Vagina (tissue), 2 donors: ENCODE measurements at places on chromosomes 5 and 9. TPM values are rescaled to one million over a fixed set of nuclear protein-coding genes. Genes with fewer than 3 reads are reported as not detected.
A peak's percentile ranks its signal among the peaks of the same experiment; 100 is the strongest.

IFNK gene
- not detected for total RNA-seq

LRRC19 gene
- total RNA-seq, result not detected

ADAMTS12 gene
- 7.6 TPM for total RNA-seq

GNA14 gene
- total RNA-seq, result 11.0 TPM

CCT5 gene
- 83.2 TPM for total RNA-seq

CDC14B gene
- 15.7 TPM for total RNA-seq

IL5 gene
- total RNA-seq, result not detected

TEK gene
- 12.5 TPM for total RNA-seq

MSMP gene
- total RNA-seq, result not detected

ZNF782 gene
- total RNA-seq, result 16.9 TPM

C5 gene
- 2.0 TPM for total RNA-seq

GRCh38 chr9:18824095-18824666, 208.8 kb downstream of the SAXO1 start:
- no peak for DNase-seq

GRCh38 chr9:35656348-35656747, 1.5 kb downstream of the RMRP start:
- DNase-seq, result no peak

DNA sequence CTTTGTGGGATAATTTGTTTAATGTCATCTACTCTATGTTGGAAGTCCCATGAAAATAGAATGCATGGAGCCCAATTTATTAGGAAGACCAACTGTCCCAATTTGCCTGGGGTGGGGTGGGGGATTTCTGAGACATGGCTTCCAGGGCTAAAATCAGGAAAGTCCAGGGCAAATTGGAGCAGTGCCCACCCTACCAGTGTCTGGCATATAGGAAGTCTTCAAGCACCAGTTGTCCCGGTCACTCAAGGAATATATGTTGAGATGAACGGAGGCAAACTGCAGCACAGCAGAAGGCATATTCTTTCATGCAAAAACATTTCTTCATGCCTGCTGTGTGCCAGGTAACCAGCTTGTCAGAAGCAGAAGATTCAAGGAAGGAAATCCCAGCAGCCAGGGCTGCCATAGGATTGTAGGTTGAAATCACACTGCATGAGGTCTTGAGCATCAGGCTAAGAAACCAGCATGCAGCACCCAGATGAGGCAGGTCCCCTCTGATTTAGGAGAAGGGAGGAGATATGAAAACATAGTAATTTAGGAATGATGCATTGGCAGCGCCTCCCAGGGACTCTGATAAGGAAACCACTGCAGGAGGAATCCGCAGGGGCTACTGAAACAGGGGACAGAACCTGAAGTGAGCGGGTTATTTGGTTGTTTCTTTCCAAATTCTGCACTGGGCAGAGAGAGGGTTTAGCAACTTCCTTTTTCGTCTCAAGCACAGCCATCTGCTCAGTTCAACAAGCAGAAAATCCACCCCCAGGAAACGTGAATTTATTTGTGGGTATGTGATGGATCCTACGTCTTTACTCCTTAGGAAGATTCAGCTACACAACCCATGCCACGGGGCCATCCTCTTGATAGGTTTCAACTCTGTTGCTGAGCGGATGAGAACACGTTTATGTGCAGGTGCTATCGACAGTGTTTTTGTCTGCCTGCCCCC, 112.6 kb upstream of the CPEB4 start:
- no peak for DNase-seq

DNA sequence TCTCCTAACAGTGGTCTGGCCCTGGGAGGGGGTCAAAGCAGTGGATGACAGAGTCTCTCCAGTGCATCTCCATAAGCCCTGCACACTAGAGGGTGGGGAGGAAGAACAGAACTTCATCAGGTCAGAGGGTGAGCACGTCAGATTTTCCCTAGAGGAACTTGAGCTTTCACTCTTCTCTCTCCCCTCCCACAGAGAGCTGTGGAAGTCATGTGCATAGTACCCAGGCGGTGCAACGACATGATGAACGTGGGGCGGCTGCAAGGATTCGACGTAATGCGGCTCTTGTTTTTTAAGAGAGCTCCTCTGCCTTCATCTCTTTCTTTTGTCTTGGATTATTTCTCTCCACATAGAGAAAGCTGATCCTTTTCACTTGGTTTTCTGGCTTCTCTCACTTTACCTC, 100.2 kb upstream of the OTULINL start:
- DNase-seq, result no peak

DNA sequence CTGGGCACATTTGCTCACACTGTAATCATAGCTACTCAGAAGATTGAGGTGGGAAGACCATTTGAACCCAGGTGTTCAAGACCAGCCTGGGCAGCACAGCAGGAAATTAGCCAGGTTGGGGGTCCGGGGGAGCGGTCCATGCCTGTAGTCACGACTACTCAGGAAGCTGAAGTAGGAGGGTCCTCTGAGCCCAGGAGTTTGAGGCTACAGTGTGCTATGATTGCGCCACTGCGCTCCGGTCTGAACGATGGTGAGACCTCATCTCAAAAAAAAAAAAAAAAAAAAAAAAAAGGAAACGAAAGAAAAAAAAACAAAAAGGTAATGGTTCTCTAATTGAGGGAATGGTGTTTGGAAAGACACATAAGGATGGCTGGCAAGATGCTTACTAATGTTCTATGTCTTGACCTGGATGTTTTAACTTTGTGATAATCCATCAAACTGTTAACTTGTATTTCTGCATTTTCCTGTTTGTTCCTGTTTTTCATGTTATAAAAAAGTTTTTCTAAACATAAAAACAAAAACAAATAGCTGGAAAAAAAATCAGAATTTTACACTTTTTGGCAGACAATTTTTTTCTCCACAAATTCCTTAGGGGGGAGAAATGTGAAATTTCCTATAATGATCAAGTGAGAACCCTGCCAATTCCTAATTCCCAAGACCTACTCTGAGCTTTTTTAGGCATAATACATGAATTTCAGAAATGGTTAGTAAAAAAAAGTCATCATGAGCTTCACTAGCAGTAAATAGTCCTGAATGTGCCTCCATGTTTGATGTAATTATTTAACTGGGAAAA, 96.9 kb downstream of the DENND1A start:
- no peak for DNase-seq

DNA sequence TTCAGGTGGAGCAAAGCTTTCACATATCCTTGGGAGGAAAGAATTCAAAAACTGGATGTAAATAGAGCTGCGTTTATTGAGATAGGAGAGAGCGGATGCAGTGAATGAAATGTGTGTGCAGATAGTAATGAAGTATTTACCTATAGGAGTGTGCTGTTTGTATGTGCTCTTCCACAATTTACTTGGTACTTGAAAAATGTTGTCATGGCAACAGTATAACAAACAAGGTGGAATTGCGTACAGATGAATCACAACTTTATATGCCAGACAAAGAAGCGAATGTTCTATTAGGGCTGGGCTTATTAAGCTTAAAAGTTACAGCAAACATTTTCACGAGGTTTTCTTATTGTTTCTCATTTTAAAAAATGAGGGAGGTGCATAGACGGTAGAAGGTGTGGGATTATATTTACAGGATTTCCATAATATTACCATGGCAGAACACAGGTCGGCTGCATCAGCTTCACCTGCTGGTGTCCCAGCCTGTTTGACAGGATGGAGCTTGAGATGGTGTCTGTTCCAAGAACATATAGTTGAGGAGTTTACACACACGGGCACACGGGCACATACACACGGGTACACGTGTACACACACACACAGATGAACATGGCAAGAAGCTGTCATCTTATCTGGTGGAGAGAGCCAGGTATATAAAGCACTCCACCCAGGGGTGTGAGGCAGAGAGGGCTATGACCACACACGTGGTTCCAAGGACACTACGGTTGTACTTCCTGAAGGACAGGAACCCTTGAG, 155.7 kb downstream of the RMI1 start:
- DNase-seq, result no peak

- no peak for DNase-seq
These were observed 18.0 kb downstream of the LHX2 start for GRCh38 chr9:124029617-124030016.

DNA sequence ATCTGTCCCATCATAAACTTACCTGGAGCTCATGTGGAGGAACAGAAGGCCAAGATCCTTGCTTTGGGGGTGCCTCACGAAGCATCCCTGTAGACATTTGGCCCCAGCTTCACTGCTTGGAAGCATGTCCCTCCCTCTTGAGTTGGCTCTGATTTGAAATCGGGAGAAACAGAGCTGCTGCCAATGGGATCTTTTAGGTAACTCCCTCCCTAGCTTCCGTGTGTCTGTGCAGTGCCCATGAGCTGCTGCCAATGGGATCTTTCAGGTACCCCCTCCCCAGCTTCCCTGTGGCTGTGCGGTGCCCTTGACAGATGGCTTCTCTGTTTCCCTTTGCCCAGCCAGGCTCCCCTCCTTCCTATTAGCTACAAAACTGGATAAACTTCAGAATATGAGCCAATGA, 178.0 kb downstream of the NR3C1 start:
- no peak for DNase-seq

GRCh38 chr9:137807721-137808703, 69.6 kb upstream of the CACNA1B start:
- no peak for DNase-seq

DNA sequence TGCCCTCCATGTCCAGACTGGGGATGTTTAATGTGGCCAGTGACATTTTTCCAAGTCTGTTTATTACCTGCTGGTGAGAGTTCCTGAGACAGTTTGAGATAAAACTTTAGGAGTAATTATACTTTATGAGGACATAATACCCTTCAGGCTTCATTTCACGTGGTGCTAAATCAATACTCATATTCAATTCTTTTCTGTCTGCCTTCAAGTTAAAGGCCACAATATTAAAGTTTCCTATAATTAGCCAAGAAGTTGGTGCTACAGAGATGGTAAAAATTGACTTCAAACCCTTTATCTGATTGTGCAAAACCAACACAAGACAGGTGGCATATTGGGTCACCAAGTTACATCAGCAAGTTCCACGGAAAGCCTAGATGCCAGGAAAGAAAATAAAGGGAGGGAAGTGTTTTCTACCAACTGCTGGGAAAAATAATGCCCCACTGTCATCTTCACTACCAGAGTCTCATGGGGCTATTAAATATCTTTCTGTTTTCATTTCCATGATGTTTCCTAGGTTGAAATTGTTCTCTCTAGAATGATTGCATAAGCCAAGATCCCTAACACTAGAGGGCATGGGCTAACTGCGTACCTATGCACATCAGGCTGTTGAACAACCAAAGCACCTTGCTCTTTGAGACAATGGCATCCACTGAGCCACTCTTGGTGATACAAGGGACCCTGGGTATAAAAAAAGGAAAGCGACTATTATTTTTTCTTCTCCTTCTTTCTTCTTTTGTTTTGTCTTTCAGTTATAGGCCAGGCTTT, 68.7 kb downstream of the INSYN2B start:
- no peak for DNase-seq

- peak; percentile 84 for DNase-seq
These were observed 14.3 kb upstream of the MGAT1 start for GRCh38 chr5:180816608-180817534.

DNA sequence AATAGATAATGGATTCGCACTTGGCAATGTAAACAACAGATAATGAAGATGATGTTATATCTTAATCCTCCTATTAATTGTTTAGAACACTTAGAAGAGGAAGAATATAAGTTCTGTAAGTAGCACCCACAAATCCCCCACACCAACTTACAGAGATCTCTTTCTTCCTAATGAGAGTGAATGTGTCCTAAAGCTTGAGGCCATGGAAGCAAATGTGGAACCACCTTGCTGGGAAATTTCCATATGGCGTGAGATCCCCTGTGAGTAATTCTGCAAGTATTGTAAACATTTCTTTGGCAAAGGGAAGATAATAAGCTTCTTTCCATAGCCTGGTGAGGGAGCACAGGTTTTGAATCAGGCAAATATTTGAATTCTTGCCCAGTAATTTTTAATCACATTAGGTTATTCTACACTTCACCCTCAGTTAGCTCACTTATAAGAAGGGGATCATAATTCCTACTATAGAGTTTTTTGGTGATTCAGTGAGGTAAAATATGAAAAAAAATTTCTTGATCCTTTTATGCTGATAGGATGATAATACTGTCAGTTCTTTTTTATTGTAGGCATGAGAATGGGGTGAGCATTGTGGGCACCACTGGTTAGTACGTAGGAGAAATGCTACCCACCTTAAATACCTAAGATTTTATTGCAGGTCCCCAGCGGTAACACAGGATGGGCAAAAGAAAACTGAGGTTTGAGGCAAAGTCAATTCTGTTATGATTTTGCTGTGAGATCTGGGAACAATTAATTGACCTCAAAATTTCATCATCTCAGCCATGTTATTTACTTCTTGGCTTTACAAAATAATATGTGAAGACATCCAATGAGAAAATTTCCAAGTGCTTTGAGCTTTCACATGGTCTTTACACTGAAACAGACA, 574.8 kb downstream of the PSAT1 start:
- DNase-seq, result no peak

GRCh38 chr5:88892669-88893068, 9.7 kb upstream of the MEF2C start:
- no peak for DNase-seq

DNA sequence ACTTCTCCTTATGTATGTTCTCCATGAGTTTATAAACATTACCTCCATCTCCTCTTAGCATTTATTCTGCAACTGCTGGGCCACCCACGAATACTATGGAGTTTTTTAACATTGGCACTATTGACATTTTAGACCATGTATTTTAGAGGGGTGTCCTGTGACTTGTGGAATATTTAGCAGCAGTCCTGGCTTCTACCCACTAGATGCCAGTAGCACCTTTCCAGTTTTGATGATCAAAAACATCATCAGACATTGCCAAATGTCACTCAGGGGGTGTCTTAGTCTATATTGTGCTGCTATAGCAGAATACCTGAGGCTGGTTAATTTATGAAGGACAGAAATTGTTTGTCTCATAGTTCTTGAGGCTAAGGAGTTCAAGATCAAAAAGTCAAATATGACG, 187.5 kb upstream of the RORB start:
- no peak for DNase-seq

- no peak for DNase-seq
These were observed 5.9 kb downstream of the RGMB start for GRCh38 chr5:98779264-98779877.

- DNase-seq, result no peak
These were observed 337.4 kb downstream of the GLIS3 start for GRCh38 chr9:3962496-3962895.
